ENCODE measurements at places on chromosomes 12 and 14.

DNA sequence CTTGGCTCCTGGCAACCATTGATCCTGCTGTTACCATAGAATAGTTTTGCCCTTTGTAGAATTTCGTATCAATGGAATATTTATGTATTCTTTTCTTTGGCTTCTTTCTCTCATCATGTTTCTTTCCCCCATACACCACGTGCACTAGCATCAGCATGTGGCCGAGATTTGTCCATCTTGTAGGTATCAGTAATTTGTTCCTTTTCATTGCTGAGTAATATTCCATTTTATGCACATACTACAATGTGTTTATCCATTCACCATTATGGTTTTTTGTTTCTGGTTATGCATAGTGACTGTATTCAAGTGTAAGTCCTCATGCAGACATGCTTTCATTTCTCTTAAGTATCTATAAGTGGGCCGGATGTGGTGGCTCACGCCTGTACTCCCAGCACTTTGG, 4.5 kb upstream of the ISM2 start:
- DNase-seq, result no peak

GRCh38 chr12:120830052-120830940, 73.9 kb downstream of the SPPL3 start:
- no peak for DNase-seq

- no peak for DNase-seq
Observed at GRCh38 chr12:132244724-132245295, 84.6 kb downstream of the GALNT9 start.

- DNase-seq, result no peak
Observed at GRCh38 chr12:13505224-13505623, 308.7 kb downstream of the EMP1 start.

- DNase-seq, result no peak
Observed at GRCh38 chr14:54659365-54659764, 92.4 kb downstream of the SAMD4A start.

DNA sequence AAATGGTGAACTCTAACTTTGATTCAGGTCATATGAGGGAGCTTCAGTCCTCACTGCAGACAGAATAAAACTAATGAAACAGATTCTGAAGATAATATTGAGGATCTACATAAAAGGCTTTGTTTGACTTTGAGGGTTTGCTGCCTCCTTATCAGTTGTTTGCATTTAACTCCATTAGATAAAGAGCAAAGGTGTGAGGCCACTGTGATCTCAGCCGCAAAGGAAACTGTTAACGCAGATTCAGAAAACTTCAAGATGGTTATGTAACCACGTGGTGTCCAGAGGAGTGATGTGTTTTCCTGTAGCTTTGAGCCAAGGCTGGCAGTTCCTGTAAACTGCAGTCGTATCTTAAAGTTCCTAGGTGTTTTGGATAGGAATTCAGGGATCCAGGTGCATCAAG, 67.8 kb downstream of the METTL25 start:
- DNase-seq, result no peak

DNA sequence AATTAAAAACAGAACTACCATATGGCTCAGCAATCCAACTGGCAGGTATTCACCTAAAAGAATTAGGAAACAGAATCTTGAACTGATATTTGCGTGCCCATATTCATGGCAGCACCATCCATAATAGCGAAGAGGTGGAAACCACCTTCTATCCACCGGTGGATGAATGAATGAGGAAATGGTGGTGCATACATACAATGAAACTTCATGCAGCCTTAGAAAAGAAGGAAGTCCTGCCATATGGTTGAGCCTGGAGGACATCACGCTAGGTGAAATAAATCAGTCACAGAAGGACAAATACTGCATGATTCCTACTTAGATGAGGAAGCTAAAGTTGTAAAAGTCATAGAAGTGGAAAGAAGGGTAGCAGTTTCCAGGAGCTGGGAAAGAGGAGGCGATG, 6.6 kb downstream of the TCL1A start:
- DNase-seq, result no peak

DNA sequence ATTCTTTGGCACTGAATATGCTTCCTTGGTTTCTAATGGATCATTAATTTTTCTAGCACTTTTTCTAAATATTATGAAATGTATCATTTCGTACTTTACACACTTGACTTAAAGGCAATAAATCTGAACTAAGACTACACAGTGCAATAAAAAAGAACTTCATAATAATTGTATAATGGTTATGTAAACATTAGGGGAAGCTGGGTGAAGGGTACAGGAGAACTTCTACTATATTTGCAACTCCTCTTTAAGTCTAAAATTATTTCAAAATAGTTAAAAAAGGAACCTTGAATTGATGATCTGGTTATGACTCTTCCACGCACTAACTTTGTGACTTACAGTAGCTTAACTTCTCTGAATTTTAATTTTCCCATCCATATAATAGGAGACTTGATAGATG, 5.1 kb upstream of the NOVA1 start:
- DNase-seq, result no peak

GRCh38 chr14:59510001-59510400, 25.7 kb downstream of the JKAMP start:
- no peak for DNase-seq

GRCh38 chr12:132026796-132027500, 77.2 kb downstream of the EP400 start:
- no peak for DNase-seq

DNA sequence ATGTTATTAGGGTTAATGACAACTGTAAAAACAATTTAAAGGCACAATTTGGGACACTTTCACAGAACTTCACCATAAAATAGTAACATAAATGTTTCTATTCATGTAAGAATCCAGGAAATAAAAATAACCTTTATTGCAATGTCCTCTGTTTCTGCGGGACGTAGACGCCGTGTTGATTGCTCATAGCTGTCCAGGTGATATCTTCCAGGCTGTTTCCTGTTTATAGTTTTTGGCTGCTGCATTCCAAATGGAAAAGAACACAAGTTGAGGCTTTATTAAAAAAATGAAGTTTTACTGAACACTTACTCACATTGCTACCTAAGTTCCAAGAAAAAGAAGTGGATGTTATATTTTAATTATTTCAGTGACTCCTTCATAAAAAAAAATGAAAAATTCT, 58.6 kb downstream of the ABCC9 start:
- no peak for DNase-seq

- no peak for DNase-seq
Observed at GRCh38 chr12:91609283-91609682, 426.7 kb upstream of the DCN start.

DNA sequence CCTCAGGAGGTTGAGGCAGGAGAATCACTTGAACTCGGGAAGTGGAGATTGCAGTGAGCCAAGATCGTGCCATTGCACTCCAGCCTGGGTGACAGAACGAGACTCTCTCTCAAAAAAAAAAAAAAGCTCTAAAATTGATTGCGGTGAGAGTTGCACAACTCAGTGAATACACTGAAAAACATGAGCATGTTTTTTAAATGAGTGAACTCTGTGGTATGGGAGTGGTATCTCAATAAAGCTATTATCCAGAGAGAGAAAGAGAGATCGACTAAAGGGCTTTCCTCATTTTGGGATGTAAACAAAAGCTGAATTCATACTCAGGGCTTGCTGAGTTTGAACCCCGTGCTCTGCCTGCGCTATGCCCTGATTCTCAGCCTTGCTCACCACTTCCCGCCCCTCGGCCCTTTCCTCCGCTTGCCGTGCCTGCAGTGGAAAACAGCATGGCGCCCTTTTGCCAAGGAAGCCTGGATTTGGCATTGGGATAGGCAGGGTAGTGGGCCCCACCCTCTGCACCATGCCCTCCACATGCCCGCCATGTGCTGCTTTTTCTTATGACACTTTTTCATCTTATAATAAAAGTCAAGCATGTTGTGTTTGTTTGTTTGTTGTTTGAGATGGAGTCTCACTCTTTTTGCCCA, 102.5 kb downstream of the LGMN start:
- DNase-seq, result no peak

DNA sequence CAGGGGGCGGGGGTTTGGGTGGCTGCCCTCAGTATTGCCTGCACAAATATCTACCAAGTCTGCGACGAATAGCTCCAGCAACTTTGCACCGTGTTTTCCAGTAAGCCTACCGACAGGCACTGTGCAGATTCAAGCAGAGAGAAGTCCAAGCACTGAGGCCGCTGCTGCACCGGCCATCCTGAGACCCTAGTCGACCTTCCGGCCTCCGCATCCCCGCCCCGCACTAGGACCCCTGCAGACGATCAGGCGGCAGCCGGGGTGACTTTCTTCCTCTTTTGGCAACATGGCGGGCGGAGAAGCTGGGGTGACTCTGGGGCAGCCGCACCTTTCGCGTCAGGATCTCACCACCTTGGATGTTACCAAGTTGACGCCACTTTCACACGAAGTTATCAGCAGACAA, at the start of gene EIF2S3B:
Gene EIF2S3B (plus strand): TSS at position 271 of the 400 bp plus-strand sequence. CDS start 13 bp downstream, at position 284.
- no peak for DNase-seq

DNA sequence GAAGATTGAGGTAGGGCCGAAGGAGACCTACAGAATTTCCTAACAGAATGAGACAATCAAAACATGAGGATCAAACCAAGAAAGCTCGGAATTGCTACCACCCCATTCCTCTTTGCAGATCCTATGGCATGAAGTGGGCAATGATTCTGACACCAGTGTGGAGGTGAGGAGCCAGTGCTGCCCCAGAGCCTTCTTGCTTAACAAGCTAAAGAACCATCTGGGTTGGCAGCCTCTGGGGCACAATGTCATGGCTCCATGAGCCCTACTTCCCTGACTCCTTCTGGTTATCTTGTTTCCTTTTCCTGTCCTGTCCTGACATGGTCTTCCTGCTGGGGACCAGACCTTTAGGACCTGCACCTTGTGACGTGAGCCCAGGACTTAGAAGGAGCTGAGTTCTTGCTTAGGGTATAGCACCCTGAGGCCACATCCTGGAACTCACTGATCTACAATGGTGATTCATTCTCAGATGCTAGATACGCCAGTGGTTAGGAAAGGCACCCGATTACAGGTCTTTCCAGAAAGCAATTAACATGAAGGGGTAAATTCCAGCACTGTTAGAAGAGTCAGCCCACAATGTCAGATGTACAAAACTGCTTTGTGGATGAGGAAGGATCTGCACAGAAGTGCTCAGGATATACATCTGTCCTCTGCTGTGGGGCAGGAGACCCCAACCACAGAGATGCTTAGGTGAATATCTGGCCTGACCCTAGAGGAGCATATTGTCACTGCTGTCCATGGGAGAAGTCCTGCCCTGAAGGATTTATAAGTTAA, 324.2 kb downstream of the ZFP36L1 start:
- peak; percentile 38 for DNase-seq

- no peak for DNase-seq
Observed at GRCh38 chr12:126734710-126735109, 1532.3 kb upstream of the TMEM132C start.

DNA sequence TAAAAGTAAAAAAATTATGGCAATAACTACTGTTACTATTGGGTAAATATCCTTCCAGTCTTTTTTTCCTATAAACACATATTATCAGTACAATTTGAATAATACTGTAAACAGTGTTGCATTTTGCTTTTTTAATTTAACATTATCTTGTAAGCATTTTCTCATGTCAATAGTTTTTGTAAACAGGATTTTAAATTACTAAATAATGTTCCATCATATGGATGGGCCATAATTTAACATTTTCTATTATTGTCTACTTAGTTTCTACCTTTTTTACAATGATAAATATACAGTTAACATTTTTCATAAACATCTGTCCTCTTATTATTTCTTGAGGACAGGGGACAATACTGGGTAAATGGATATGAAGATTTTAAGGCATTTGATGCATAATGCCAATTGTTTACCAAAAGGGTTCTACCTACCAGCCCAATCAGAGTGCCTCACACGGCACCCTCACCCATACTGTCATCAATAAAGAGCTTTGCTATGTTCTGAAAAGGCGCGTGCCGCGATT, 759 bp upstream of the ACVR1B start:
- DNase-seq, result no peak

GRCh38 chr12:15919418-15919817, 8.3 kb downstream of the DERA start:
- no peak for DNase-seq

GRCh38 chr12:66453120-66453519, 150.8 kb downstream of the HELB start:
- no peak for DNase-seq

GRCh38 chr12:90794212-90794611, 160.8 kb downstream of the CCER1 start:
- no peak for DNase-seq

GRCh38 chr12:83065562-83065961, 378.9 kb downstream of the TMTC2 start:
- no peak for DNase-seq

- DNase-seq, result no peak
Observed at GRCh38 chr12:105960319-105961083, 178.3 kb downstream of the NUAK1 start.

DNA sequence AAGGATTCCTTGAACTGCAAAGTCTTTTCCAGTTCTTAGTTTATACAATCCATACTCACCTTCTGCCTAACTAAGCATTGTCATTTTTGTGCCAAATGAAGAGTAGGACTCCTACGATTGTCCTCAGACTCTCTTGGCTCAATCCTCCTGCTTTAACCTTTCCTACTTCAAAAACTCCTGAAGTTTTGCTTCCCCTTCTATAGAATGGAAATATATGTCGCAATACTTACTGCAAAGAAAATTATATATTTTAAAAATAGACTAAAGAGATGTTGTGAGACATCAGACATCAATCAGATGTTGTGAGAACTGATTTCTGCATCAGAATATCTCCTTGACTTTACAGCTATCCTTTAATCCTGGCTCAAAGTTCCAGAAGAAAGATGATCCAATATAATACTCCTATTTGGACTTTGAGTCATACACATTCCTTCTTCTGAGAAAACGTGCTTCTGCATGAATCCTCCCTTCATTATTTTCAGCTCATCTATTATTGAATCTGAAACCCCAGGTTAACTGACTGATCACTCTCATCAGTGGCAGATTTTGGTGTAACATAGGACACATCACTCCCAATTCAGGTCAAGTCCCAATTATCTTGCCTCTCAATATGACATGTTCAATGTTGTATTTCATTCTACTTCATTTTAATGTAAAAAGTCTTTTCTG, 48.8 kb downstream of the A2M start:
- no peak for DNase-seq

DNA sequence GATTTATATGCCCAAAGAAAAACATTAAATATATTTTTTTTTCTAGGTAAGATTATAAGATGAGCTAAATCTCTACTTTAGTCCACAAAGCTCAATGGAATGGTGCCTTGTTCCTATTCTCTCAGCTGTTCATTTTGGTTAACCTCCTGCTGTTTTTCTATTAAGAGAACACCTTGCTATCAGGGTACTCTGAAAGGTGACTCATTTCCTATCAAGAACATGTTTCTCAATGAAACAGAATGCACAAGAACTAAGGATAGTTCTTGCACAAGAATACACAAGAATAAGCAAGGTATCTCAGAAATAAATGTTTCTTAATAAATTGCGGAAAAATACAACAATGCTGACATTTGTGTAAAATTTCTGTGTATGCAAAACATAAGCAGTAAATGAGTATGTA, 14.1 kb downstream of the ABCD2 start:
- DNase-seq, result no peak

- DNase-seq, result no peak
Observed at GRCh38 chr14:95651821-95652583, 34.2 kb upstream of the TCL1B start.

DNA sequence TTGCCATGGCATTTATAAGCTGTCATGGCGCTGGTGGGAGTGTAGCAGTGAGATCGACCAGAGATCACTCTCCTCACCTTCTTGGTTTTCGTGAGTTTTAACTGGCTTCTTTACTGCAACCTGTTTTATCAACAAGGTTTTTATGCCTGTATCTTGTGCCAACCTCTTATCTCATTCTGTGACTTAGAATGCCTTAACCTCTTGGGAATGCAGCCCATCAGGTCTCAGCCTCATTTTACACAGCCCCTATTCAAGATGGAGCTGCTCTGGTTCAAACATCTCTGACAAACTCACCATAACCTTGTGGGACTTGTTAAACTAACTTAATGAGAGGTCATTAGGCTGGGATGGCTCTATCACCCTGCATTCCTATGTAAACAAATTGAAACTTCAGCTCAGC, 151.3 kb downstream of the CAND1 start:
- DNase-seq, result no peak
